ENCODE measurements at places on chromosomes 5 and 9.

DNA sequence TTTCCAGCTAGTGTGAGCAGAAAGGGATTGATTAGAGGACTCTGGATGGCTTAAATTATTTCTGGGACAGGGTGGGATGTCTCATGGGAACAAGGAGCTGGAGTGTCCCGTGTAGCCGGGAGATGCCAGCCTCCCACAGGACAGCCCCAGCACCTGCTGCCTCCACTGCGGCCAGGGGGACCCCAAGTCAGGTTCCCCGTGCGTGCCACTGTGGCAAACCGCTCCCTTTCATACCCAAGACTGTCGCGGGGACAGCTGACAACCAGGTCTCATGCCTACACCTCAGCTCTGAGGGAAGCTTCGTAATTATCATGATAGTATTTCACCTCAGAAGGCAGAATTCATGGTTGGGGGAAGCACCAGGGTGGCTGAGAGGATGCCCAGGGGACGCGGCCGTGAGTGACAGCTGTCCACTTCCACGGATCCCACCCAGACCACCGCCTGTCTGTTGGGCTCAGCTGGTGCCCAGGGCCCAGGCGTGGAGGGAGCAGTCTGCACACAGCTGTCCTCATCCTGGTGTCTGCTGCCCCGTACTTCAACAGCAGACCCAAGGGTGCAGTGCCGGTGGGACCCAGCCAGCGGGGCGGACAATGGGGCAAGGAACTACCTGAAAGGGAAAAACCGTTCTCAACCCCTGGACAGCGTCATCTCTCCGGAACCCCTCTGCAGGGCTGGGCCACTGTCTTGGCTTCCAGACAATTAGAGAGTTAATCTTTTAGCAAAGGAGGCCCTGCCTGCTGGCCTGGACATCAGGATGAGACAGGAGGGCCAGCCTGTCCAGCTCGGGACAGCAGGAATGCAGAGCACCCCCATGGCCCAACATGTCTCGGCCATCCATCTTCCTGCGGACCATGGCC lies 166.9 kb downstream of the OLFM1 start:
- no peak for DNase-seq

DNA sequence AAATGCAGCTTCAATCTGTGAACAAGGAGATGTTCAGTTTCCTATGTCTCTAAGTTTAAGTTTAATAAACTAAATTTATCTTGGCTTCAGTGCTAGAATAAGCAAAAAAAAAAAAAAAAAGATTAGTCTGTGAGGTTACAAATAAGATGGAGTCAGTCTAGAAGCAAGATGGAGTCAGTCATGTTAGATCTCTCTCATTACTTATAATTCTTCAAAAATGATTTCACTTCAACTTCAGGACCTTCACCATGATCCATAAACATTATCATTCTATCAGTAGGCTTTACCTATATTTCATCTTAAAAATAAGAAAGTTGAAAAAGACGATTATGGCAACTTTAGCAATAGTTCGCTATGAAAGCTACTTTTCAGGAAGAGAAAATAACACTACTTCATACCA lies 30.2 kb upstream of the TMC1 start:
- no peak for DNase-seq

DNA sequence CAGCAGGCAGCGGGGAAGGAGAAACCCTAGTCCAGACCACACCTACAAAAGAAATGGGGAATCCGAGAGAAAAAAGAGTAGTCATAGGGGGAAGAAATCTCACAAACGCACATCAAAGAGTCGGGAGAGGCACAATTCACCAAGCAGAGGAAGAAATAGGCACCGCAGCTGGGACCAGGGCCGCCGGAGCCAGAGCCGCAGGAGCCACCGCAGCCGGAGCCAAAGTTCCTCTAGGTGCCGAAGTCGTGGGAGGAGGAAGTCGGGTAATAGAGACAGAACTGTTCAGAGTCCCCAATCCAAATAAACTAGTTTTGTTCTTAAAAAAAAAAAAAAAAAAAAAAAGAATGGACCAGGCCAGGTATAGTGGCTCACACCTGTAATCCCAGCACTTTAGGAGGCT lies 29.3 kb downstream of the REEP5 start:
- DNase-seq = no peak

DNA sequence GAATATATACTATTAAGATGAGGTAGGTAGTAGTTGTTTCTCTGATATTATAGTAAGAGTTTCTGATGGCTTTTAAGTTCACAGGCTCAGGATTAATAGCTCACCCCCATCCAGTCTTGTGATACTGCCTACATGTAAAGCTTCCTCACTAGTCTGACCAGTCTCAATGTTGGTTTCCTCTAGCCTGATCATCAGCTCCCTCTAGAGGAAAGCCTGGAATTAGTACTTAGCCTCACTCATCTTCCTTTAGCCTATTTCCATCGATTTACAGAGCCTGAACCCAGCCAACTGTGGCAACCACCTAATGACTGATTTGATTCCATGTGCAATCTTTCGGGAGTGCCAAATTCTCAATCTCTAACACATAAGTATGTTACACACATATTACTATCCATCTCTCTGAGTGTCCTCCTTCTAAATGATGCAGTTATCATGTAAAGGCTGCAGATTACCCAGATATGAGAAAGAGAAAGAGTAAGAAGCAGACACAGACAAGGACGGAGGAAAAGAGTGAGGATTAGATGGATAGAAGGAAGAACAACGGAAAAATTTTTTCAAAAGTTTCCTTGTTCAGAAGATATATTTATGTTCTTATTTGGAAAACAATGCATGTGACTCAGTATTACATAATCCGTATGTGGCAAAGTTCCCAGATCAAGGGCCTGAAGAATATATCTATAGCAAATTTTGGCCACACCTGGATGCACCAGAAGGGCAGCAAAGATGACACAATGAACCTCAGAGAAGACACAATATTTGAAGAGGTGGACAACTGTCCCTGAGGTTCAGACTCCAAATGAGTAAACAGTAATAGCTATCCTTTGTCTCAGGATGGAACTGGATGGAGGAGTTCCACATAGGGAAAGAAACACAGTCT lies 333.7 kb downstream of the ELAVL2 start:
- DNase-seq = peak; percentile 18

DNA sequence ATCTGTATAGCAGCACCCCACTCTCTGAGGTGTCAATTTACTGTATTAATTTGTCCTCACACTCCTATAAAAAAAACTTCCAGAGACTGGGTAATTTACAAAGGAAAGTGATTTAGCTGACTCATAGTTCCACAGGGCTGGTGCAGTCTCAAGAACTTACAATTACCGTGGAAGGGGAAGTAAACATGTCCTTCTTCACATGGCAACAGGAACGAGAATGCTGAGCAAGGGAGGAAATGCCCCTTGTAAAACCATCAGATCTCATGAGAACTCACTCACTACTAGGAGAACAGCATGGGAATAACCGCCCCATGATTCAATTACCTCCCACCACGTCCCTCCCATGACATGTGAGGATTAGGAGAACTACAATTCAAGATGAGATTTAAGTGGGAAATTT lies 602.6 kb downstream of the MTRR start:
- no peak for DNase-seq

Data from Caki2 (cell line).